Activated T-cell treated with anti-CD3 and anti-CD28 coated beads, Interleukin-2, amount 50 U/mL, for 72 hours (primary cell): ENCODE measurements at places on chromosomes 12 and 14.

GRCh38 chr12:26465419-26466097 is 270.2 kb downstream of the SSPN start:
- DNase-seq, result no peak

DNA sequence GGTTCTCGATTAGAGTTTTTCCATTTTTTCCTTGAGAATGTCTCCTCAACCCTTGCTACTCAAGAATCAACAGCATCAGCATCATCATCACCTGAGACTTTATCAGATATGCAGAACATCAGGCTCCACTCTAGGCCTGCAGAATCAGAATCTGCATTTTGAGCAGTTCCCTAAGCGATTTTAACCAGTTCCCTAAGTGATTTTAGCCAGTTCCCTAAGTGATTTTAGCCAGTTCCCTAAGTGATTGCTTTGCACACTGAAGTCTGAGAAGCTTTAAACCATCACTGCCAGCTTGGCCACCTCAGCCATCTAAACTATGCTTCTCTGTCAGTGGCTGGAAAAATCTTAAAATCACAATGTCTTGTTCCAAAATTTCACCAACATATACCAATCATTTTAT is 29.4 kb upstream of the SLC38A1 start:
- DNase-seq, result no peak

DNA sequence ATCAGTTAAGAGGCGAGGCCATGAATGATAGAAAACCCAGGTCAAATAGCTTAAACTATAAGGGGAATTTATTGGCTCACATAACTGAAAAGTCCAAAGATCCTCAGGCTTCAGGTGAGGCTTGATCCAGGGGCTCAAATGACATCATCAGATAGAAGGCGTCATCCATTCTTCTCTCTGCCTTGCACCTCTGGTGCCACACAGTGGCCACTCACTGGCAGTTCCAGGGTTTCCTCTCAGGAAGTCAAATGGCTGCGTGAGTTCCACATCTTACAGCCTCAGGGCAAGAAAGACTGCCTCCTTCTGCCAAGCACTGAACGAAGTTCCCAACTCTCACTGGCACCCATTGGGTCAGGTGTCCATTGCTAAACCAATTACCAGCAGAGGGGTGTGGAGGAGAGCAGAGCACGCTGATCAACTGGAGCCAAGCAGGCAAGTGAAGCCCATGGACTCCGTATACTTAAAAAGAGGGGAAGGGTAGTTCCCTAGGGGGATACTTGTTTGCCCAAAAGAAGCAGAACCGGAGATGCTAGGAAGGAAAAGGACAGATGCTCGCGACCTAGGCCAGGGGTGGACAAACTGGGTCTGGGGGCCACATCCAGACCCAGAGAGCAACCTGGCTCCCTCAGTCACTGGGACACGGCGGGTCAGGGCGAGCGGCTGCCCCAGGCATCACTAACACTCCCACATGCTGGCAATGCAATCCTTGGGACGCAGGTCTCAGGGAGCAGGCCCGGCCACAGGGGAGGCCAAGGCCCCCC is 69.3 kb downstream of the SERPINA3 start:
- DNase-seq, result no peak

DNA sequence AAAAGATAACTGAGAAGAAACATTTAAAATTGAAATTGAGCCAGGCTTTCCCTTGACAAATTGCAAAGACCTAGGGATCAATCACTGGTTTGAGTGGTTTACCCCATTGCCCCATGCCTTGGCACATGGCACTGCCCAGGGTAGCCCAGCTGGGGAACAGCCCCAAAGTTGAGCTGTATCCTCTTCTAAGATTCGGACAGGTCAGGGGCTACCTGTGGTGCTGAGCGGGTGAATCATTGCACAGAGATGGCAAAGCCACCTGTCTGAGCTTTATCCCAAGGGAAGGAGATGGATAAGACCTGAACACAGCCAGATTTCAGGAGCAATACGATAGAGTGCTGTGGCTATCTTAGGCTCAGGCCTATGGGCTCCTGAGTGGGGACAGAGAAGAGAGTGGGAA is 7.0 kb downstream of the IFI27L2 start:
- DNase-seq, result no peak

- DNase-seq, result no peak
Measured at GRCh38 chr12:100959481-100959880, 164.9 kb downstream of the ANO4 start.

GRCh38 chr12:122080149-122081082 is 1.9 kb downstream of the MLXIP start:
- DNase-seq, result peak; percentile 27

DNA sequence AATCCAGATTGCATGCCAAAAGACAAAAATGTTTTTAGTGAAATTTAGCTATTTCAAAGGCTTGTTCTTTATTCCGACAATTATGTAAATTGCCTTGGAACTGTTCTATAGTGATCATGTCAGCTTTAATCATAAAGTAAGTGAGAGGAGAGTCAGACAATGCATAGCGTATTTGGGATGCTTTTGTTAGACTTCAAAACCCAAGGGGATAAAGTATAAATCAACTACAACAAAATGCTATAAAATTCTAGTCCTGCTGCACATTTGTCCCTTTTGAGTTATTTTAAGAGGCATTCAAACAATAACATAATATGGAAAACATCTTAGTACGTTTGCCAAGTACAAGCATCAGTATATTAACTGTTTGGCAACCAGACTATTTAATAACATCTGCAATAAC is 11.3 kb downstream of the RTRAF start:
- DNase-seq, result no peak

- DNase-seq, result no peak
Measured at GRCh38 chr12:105978686-105979085, 160.1 kb downstream of the NUAK1 start.

- DNase-seq, result no peak
Measured at GRCh38 chr14:32311294-32312009, 17.6 kb upstream of the AKAP6 start.

- DNase-seq, result no peak
Measured at GRCh38 chr14:93703941-93704340, 84.3 kb downstream of the PRIMA1 start.

- peak; percentile 11 for DNase-seq
Measured at GRCh38 chr12:71840231-71840847, 780 bp downstream of the TBC1D15 start.

GRCh38 chr12:111420494-111420893 is 14.8 kb downstream of the SH2B3 start:
- no peak for DNase-seq

- no peak for DNase-seq
Measured at GRCh38 chr12:124408822-124409517, 114.1 kb downstream of the RFLNA start.

DNA sequence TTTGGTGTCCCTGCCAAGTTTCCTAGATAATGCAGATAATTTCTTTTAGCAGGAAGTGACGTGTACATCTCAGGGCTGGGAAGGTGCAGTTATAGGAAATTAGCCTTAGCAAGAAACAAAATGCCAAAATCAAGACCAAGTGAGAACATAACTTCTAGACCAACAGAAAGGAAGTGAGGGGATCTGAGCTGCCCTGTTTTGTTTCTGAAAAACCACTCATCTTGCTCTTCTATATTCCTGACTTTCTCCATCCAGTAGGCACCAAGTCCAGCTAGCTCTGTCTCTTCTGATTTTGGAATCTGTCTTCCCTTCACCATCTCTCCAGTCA is 23.9 kb upstream of the DUSP6 start:
- DNase-seq, result no peak

DNA sequence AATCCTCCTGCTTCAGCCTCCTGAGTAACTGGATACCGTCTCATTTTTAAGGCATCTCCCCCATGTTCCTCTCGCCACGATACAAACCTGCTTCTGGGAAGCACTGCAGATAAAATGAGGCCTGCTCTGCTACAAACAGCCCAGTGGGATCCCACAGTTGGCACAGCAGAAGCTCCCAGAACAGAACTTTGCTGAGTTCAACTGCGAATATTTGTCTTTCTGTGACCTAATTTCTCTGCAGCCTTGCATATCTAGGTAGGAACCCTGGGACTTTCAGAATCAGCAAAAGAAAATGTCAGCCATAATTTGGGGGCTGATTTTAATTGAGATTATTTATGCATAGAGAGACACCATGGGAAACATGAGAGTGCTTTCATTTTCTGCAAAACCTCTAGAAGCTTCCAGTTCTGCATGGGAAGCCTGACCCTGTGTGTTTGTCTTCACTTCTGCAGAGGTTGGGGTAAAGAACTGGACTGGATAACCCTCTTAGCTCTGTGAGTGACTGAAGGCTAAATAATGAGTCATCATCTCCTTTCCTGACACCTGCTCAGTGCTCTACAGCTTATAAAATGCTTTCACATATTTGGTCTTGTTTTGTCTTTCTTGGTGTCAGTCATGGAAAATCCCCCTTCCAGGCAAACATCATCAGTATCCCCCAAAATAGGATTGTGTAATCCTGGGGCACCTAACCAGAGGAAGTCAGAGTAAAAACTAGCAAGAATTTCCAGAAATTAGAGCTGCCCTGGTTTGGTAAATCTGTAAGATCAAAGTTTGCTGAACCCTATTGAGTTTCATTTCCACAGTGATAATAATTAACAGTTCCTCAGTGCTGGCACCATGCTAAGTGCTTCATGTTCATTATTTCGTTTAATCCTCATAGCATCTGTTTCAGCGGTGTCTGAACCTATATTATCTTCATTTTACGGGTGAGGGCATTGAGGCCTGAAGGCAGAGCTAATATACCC is 185.8 kb downstream of the SLC15A4 start:
- DNase-seq, result no peak

DNA sequence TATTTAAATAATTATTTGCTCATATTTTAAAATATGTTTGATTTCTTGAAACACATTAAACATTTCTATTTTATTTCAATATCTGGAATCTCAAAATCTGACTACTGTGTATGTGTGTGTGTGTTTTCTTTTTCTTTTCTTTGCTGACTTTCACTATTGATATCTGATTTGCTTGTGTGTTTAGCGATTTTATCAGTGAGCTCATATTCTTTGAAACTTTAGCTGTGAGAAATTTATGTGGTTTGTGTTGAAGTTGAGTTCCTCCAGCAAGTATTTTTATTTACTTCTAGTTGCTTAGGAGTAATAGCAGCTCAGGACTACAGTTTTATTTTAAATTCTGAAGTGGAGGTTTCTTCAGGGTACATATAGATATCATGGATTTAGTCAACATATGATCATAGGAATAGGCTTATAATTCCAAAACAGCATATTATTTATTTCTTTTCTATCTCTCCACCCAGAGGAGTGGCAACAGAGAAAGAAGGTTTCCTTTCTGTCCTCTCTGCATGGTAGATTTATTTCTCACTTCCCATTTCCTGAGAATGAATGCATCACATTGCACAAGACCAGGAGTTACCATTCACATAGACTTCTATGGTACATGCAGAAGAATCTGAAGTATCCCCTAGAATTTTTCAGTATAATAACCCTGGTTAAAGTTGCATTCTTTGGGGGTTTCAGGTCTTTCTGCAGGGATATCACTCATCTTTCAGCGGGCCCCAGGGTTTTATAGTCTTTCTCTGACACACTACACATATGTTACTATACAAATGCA is 60.5 kb downstream of the PTPRQ start:
- no peak for DNase-seq
